Tibial nerve (tissue), 4 donors: ENCODE measurements at places on chromosomes 1 and 21.

DNA sequence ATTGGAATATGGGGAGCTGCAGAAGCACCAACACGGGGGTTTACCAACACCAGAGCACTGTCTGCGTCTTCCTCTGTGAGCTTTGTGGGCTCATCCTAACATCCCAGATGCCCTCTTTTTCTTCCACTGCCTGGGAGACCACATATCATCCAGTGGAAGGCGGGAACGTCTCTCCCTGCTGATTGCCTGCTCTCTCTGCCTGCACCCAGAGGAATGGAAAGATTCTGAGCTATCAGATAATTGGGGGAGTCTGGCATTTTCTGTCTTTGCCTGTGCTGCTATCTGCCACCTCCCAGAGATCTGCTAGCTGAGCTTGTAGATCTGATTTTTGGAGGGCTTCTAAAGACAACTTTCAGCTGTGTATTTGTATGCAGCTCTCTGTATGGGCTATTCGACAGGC is 166.2 kb upstream of the PLXNA2 start:
- no peak overlapping the region for H3K27ac ChIP-seq
- H3K4me1 ChIP-seq = no peaks in the 10 kb centered on the region
- DNase-seq = no peak
- H3K27me3 ChIP-seq = no peaks in the 10 kb centered on the region
- H3K4me3 ChIP-seq = no peak overlapping the region

GRCh38 chr1:221727146-221728036 is 14.5 kb downstream of the DUSP10 start:
- no peaks in the 10 kb centered on the region for H3K36me3 ChIP-seq
- no peak overlapping the region for H3K27ac ChIP-seq
- no peaks in the 10 kb centered on the region for H3K27me3 ChIP-seq

GRCh38 chr1:12159816-12160215 is 7.0 kb upstream of the TNFRSF1B start:
- H3K27ac ChIP-seq = no peak overlapping the region
- H3K4me3 ChIP-seq = no peak overlapping the region
- peaks cover 30% of the 10 kb centered on the region for H3K4me1 ChIP-seq
- no peak for DNase-seq

DNA sequence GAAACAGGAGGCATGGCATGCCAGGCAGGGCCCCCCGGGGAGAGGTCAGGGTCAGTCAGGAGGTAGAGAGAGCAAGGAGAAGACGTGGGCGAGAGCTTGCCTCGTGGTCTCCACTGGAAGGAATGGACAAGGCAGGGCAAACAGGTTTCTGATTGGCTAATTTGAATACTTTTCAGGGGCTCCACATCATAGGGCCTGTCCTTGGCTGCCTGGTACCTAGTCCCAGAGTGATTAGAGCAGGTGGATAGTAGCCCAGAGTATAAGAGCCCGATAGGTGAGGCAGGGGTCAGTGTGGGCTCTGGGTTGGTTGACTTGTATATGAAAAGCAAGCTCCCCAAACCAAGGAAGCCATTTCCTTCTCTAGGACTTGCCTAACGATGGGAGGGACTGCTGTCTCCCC is 178.6 kb downstream of the ZP4 start:
- no peak for DNase-seq
- H3K4me1 ChIP-seq = no peaks in the 10 kb centered on the region
- H3K36me3 ChIP-seq = no peaks in the 10 kb centered on the region
- no peak overlapping the region for H3K27ac ChIP-seq

GRCh38 chr1:43590388-43590925 is 59.5 kb upstream of the KDM4A start:
- no peak overlapping the region for H3K4me3 ChIP-seq
- no peak for DNase-seq
- no peak overlapping the region for H3K27ac ChIP-seq
- H3K36me3 ChIP-seq = peaks cover 67% of the 10 kb centered on the region
- no peaks in the 10 kb centered on the region for H3K27me3 ChIP-seq
